Left colon (tissue), 2 donors: ENCODE measurements at places on chromosomes 5 and 9.

DNA sequence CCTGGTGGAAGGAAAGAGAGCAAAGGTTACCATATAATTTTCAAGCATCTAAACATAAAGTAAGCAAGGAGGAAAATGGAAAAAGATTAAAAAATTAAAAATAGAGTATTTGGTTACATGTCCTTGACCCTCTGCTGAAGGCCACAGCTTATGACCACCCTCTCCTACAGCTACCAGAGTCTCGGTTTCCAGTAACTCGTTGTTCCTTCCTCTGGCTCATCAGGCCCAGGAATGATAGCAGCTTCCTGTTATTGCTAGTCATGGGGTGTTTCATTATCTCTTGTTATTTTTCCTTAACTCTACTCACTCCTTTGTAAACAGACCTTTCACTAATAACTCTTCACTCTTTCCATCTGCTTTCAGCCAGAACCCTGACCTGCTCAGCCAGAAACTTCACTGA is 102.2 kb downstream of the YTHDC2 start:
- DNase-seq = no peak

GRCh38 chr9:22921742-22922141 is 475.1 kb downstream of the DMRTA1 start:
- no peak for DNase-seq

- DNase-seq = no peak
Measured at GRCh38 chr5:175336781-175337180, 107.2 kb downstream of the DRD1 start.

DNA sequence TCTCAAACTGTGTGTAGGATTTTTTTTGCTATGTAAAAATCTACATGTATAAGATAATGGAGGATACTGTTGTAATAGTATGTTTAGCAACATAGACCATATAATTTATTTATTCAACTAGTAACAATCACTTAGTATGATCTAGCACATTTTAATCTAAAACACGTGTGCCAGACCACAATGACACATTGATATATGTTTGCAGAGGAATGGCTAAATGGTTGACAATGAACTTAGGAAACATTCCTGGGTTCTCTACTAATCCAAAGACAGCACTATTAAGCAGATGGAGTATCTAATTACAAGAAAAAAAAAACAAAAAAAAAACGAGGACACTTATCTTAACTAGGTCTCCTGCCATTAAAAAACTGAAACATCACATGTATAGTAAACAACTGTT is 261.7 kb upstream of the PAPPA start:
- DNase-seq = no peak

GRCh38 chr5:37165761-37166160 is 83.4 kb downstream of the CPLANE1 start:
- DNase-seq = no peak

GRCh38 chr9:436482-436881 is 221.8 kb downstream of the DOCK8 start:
- DNase-seq = no peak

GRCh38 chr5:148205044-148205806 is 2.4 kb downstream of the SPINK6 start:
- no peak for DNase-seq
